Activated CD4-positive, alpha-beta T cell treated with anti-CD3 and anti-CD28 coated beads for 24 hours (primary cell): ENCODE measurements at places on chromosomes 12 and 14.

DNA sequence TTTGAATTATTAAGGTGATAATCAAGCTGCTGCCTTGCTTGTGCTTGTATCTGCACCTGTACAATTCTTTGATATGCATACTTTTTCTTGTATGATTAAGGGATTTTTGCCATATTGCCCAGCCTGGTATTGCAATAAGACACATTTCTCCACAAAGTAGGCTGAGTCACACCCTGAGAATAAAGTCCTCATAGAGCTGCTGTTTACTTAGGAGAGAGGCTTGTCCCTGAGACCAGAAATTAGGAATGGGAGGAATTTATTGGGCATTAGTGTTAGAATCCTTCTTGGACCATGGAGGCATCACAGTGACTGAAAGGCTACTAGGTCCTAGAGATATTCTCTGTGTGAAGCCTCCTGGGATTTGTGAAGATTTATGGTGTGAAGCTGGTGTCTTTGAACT, 506.8 kb upstream of the FBXO33 start:
- DNase-seq: no peak

DNA sequence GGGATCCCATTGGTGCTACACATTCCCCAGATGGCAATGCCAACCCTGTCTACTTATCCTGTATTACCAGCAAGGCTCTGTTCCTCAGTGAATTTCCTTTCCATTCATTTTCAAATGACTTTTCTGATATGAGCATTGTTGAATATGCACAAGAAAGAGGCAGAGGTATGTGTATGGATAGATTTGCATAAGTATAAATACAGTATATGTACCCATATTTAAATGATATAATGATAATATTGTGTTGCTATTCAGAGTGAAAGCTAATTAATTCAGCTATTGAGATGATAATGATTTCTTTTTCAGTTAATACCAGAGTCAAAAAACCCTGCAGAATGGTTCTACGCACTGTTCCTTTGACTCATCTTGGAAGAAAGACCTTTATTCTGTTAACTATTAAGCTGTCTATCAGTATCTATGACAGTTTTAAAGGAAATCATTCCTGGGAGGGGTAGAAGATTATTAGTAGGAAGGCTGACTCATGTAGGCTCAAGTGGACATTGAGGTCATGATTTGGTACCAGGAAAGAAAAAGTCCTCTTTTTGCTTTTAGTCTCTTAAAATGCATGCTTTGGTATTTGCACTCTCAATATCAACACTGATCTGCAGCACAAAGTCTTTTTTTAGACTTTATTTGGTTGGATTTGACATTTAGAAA, 44.9 kb upstream of the GAS2L3 start:
- DNase-seq: no peak

DNA sequence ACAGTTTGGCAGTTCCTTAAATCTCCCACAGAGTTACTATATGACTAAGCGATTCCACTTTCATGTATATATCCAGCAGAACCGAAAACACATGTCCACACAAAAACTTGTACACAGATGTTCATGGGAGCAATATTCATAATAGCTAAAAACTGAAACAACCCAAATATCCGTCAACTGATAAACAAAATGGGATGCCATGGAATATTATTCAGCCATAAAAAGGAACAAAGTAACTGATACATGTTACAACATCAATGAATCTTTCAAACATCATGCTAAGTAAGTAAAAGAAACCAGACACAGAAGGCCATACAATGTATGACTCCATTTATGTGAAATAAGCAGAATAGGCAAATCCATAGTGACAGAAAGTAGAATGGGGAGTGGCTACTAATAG, 80.2 kb upstream of the GPHB5 start:
- no peak for DNase-seq

- DNase-seq: no peak
Measured at GRCh38 chr14:105490267-105490571, 827 bp upstream of the TEDC1 start.

GRCh38 chr12:82436354-82436753, 78.0 kb downstream of the METTL25 start:
- DNase-seq: no peak

DNA sequence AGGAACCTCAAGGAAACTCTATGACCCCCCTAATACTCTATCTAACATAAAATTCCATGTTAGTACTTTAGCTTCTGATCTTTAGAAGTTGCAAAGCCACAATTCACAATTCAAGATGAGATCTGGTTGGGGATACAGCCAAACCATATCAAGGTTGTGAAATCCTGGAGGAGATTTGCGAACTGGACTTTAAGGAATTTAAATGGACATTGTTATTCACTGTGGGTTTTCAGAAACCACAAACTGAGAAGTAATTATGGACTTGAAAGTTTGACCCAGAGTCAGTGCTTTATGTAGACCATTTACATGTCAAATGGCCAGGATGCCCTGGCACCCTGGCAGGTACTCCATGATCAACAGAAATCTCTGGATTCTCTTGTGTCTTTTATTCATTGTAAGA, 14.2 kb upstream of the CDKL1 start:
- no peak for DNase-seq

- DNase-seq: no peak
Measured at GRCh38 chr12:15208871-15209656, 12.2 kb downstream of the RERG start.

DNA sequence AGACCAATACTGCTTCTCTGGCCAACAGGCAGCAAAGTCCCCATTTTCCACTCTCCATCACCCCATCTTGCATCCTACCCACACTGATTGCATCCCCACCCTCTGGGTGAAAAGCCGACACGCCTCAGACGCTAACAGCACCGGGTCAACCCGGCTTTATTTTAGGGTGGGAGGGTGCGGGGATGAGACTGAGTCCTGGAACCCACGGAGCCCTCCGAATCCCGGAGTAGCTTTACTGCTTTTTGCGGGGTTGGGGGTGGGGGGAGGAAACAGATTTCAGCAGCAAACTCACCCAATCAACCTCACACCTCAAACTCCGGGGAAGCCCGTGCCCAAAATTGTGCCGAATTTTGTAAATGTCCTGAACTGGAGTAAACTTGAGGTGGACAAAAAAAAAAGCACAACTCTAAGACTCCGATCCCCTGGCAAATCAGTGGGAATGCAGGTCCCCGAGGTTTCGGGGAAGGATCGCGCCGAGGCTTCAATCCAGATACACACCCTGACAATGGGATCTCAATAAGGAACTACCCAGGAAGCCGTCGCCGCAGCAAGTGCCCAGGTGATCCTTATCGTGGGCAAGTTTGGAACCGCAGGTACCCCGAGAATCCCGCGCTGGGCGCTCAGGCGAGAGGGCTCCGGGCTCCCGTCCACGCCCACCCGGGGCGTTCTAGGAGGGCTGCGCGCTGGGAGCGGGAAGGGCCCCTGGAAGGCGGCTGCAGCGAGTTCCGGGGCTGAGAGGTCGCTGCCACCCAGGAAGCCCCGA, 1.1 kb downstream of the GCH1 start:
- DNase-seq: no peak

GRCh38 chr12:131711551-131712205, 788 bp downstream of the SFSWAP start:
- no peak for DNase-seq

DNA sequence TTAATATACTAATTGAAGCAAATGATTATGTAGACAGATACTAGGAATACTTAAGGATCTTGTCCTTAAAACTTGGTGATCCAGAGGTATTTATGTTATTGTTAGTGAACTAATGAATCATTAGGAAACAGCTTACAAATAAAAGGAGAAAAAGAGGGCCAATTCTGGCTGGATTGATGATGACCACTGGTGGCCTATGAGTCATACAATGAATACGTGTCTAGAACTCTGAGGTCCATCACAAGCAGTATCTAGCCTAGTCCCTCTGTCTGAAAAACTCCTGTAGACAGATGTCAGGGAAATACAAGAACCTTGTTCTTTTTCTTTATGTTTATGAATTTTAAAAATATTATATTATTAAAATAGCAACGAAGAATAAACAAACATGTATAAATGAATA, 51.7 kb upstream of the RTL1 start:
- no peak for DNase-seq

- DNase-seq: peak; percentile 43
Measured at GRCh38 chr14:95774265-95775160, 60.6 kb upstream of the TCL1A start.

DNA sequence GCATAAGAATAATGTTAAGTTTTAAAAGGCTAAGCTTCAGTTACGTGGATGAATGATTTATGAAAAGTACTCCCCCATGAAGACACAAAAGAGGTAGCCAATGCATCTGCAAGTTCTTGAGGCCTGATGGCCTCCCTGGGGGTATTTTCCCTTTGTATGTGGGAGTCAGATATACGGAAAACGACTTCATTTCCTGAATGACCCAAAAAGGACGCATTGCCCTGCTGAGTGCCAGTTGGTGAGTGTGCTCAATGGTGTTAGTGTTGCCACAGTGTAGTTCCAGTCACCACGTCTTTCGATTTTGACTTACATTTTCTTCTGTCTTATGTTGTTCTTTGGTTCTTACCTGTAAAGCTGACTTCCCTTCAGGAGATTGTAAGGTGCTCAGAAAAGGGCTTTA, 8.0 kb downstream of the ETV6 start:
- DNase-seq: no peak

- no peak for DNase-seq
Measured at GRCh38 chr14:100088226-100088625, 23.0 kb downstream of the EVL start.

- DNase-seq: no peak
Measured at GRCh38 chr12:252636-253035, 10.0 kb downstream of the SLC6A13 start.
